Hypothalamus (tissue), 51 donors: ENCODE measurements at places on chromosomes 2 and 18.
A peak's percentile ranks its signal among the peaks of the same experiment; 100 is the strongest.

DNA sequence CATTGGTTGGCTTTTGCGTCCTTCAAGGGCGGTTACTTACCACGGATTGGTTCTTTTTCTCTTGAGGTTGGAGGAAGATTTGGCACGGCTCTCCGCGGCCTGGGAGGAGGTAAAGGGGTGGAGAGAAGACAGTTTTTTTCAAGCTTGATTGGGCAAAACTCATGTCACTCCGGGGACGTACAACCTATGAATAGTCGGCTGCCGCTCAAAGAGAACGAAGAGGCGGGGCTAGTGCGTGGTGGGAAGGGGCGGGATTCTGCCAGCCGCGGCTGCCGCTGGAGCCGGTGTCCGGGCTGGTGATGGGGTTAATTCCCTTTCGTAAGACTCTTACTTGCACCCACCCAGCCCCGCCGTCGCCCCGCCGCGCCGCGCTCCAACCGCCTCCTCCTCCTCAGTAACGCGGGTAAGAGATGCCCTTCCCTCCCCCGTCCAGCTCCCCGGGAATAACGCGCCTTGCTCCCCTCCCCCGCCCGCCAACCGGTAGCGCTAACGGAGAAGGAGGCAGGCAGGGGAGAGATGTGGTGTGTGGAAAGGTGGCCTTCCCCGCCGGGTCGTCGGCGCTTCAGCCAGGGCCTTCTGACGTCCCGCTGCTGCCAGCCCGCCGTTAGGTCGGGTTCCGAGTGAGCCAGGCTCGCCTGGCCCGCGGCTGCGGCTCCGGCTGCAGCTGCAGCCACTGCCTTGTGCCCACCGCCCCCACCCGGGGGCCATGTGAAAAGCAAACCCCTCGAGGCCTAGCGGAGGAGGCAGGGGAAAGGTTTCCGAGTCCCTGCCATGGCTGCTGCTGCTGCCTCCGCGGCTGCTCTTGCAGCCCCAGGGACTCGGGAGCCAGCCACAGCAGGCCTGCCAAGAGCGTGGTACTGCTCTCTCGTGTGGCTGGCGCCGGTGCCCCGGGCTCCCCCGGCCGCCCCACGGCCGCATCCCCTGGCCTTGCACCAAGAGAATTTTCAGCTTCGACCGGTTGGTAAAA is at the start of gene R3HDM1:
R3HDM1 (plus strand) TSS at position 254 of the 967 bp plus-strand sequence. CDS start 73,362 bp downstream, outside the sequence.
- peak; percentile 97 for DNase-seq

DNA sequence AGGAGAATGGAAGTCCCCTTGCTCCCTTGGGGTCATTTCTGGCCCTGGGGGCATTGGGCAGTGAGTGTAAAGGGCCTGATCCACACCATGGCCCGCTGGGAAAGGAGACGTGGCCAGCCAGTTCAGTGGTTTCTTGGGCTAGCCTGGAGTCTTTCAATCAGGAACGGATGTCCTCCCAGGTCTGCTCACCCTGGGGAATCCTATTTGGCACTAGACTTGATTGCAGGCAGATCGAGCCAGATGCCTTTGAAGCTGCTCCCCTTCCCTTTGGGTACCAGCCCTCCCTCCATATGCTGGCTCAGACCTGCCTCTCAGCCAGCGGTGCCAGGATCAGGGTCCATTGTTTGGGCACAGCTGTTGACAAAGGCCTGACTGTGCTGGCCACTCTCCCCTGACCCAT is 11.0 kb downstream of the FBLN7 start:
- no peak for DNase-seq

DNA sequence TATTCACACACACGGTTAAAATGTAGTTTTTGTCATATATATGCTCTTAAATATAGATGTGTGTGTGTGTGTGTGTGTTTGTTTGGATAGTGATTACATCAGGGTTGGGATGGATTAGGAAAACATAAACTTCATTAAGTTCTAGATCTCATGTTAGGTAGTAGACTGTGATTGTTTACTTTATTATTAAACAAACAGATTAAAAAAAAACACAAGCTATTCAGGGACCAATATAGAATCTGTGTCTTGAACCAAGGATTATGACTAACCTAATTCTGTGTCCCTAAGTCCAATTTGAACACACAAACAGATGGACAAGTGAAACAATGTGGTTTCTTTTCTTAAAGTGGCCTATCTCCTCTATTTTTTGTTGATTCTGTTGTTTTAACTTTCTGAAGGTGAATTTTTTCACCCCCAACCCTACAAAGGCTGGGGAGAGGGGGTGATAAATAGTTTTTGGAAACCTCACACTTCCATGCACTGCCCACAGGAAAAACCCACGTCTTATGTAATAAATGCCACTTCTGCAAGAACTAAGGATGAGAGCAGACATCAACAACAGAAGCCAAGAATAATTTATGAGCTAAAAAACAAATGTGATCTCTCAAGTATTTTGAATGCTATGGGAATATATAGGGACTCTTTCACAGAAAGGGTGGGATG is 40.7 kb downstream of the IL1R2 start:
- no peak for DNase-seq

DNA sequence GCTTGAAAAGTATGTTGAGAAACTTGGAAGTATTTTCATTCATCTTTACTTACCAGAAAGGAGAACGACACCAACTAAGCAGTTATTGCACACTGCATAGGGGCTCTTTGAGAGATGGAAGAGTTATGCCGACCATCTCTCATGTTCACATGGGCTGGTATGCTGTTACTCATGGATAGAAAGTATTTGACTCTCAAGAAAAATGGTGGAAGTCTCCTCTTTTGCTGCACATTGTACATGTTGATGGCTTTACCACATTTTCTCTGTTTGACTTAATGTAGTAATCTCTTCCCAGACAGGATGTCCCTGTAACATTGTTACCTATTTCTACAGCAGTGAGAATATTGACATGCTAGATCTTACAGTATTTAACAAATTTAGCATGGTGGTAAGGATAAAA is 23.2 kb downstream of the CAB39 start:
- no peak for DNase-seq

GRCh38 chr2:24826773-24827145 is 33.5 kb downstream of the CENPO start:
- DNase-seq, result no peak

DNA sequence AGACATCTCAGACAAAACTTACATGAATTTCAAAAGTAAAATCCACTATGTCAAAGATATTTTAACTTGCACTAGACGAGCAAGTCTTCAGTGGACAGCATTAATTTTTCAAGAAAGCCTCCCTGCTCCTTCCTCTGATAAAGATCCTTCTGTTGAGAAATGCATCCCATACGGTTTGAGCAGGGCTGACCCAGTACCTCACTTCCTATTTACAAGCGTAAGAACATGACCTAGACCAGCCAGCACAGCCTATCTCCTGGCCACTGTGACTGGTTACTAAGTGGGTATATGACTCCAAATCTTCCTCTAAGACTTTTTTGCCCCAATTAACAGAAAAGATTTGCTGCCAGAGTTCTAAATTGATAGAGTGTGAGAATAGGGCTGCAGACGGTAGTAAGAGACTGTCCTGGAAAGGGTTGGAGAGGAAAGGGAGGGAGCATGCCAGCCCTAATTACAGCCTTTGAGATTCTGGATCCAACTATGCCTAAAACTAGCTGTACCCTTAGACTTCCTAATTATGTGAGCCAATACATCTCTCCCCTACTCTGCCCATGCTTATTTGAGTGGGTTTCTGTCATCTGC is 108.4 kb downstream of the PRELID3A start:
- DNase-seq, result no peak

DNA sequence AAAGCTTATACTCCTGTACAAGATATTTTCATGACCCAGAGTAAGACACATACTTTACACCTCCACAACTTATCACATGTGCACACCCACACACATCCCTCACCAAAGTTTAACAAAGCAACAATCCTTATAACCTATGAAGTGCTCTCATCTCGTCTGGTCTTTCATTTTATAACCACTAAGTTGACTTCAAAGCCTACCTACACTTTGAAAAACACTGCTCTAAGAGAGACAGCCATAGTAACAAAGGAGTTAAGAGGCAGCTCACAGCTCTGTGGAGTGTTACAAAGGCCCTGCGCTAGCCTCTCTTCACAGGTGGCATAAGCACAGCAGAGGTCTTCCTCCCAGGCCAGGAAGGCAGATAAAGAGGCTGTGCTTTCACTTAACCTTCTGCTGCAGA is 69.7 kb upstream of the TMEM200C start:
- no peak for DNase-seq

GRCh38 chr2:10431797-10432196 is 16.3 kb downstream of the ODC1 start:
- DNase-seq, result no peak

GRCh38 chr18:28863396-28863795 is 686.5 kb upstream of the CDH2 start:
- DNase-seq, result no peak

GRCh38 chr2:17790536-17790935 is 25.7 kb upstream of the MSGN1 start:
- no peak for DNase-seq

DNA sequence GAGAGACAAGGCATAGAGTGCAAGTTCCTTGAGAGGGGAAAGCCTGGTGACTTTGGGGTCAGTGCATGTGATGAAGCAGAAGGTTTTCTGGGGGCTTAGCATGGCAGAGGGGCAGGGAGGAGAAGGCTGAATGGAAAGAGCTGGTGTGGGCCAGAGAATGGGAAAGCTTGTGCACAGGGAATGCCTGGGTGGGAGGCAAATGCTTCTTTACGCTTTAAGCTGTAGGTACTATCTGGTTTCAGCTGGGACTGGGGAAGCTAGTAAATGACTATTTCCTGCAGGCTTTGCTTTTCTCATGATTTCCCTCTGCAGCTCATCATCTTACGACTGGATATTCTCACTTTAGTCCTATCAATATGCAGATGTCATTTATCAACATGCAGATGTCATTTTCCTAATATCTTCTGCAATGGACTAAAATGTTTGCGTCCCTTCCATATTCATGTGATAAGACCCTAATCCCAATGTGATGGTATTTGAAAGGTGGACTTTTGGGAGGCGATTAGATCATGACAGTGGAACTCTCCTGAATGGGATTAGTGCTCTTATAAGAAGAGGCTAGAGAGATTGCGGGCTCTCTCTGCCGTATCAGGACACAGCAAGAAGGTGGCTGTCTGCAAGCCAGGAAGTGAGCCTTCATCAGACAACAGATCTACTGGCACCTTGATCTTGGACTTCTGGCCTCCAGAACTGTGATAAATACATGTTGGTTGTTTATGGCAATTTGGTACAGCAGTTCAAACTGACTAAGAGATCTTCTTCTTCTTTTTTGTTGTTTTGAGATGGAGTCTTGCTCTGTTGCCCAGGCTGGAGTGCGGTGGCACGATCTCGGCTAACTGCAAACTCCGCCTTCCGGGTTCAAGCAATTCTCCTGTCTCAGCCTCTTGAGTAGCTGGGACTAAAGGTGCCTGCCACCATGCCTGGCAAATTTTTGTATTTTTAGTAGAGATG is 50.1 kb downstream of the MYCN start:
- DNase-seq, result no peak

GRCh38 chr2:41668529-41668928 is 379.3 kb upstream of the PKDCC start:
- no peak for DNase-seq

DNA sequence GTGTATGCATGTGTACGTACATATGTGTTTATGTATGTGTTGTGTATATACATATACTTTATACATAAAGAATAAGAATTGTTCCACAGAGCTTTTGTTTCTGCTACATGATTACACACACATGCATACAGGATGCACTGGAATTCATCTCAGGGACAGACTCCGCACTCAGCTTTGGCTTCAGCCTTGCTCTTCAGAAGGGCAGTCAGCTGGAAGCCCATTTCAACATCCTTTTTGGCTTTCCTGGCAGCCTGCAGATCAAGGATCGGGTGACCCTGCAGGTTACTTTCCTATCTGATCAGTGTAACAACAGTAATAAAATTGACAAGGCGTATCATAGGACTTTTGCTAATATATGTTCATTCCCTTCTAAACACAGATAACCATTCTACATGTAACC is 144.1 kb upstream of the COPS8 start:
- DNase-seq, result no peak

- DNase-seq, result no peak
Measured at GRCh38 chr18:13036622-13037320, 45.6 kb downstream of the CEP192 start.

DNA sequence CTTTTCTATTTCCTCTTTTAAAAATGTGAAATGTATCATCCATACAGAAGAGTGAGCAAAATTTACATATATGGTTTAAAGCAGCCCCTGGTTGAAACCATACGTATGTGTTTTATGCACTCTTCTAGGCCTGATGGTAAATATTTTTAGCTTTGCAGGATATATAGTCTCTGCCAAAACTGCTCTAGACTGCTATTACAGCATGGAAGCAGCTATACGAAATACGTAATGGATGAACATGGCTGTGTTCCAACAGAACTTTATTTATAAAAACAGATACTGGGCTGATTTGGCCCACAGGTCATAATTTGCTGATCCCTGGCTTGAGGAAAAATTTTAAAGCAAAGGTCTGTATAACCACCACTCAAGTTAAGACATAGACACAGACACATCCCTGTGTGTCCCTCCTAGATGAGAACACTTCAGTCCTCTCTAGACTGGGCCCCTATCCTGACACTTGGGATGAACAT is 42.5 kb upstream of the ATP8B1 start:
- no peak for DNase-seq

DNA sequence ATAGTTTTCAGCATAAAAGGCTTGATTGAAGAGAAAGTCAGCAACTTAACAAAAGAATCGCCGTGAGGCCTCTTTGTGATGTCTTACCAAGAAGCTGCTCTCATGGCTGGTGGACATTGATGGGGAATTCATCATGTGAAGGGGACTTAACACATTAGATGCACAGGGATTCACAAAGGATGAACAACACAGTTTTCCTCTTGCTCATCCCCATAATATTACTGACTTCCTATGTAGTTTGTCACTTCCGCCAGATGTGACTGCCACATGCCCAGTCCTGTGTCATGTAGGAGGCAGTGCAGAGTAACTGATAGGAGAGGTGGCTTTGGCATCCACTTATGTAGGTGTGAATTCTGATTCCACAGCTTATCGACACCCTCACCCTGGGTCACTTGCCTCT is 232.6 kb upstream of the LYPD1 start:
- DNase-seq, result no peak

GRCh38 chr2:60474301-60474700 is 79.2 kb downstream of the BCL11A start:
- no peak for DNase-seq

DNA sequence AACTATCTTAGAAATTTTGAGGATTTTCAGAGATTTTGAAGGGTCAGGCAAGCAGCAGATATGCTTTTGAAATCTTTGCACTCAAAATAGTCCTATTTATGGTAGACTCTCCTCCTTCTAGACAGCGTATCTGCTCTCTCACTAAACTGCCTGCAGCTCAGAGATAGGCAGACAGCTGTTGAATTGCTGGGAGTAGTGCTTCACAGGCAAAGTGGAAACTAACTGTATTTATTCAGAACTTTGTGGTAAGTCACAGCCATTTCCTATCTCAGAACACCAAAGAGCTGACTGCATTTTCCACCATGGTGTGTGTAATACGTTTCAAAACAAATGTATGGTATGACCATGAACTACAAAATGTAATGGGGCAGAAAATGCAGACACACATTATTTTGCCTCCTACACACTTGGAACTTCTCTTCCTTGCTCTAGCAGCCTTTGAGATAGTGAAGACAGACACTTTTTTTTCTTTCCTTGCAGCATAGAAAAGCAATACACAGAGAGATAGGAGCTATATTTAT is 352.4 kb downstream of the LRP1B start:
- DNase-seq, result no peak

- no peak for DNase-seq
Measured at GRCh38 chr2:54634564-54635511, 88.6 kb upstream of the EML6 start.

- DNase-seq, result no peak
Measured at GRCh38 chr2:68715353-68716041, 19.1 kb upstream of the ARHGAP25 start.
